ENCODE measurements at places on chromosomes 5 and 9.
A peak's percentile ranks its signal among the peaks of the same experiment; 100 is the strongest.

DNA sequence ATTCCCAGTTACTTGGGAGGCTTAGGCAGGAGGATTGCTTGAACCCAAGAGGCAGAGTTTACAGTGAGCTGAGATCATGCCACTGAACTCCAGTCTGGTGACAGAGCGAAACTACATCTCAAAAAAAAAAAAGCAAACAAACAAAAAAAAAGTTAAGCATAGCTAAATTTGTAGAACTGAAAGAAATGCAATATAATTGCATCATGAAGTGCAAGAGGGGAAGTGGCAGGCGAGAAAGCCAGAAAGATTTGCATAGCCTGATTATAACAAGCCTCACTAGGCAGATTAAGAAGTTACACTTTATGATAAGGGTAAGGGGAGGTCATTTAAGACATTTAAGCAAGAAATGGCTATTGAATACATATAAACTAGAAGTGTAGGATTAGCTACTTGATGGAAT, 187.1 kb downstream of the EDIL3 start:
- no peak for DNase-seq

DNA sequence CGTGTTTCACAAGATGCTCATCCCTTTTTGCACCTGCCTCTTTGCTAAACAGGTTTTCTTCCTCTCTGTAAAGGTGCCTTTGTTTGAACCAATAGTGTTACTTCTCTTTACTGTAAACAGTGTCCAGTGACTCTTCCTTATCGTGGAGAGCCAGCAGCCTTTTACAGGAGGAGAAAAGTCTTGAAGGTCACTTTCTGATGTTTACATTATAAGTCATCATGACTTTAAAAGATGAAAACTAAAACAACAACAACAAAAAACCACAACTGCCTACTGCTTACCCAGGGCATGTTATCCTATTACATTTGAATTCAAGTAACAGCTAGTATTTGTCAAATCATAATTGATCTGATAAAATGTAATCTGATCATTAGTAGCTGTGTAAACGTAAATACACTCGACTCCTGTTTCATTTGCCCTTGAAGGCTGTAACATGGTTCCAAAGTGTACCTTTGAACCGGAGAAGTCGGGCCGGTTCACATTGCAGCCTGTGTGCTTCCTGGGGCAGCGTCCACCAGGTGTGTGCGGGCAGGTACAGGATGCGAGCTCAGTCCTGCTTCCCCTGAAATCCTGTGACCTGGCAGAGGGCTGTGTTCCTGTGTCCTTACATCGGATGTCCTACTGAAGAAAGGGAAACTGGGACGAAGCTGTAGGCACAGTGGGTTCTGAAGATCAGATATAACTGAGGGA, 118.1 kb downstream of the C9orf152 start:
- DNase-seq, result no peak

DNA sequence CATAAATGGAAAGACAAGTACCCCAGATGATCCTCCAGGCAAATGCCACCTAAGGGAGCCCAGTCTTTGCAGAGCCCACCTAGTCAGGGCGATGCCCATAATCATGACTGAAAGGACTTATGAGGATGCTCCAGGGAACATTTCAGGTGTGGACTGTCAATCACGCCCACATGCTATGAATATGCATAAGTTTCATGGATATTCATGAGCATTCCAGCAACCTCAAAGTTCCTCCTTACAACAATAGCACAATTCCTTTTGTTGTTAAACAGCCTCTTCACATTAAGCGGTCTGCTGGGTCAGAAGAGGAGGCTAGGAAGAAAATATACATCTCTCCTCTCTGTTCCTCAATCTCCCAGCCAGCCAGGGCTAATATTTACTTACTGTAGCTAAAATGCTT, 161.6 kb downstream of the C5orf15 start:
- DNase-seq, result no peak

DNA sequence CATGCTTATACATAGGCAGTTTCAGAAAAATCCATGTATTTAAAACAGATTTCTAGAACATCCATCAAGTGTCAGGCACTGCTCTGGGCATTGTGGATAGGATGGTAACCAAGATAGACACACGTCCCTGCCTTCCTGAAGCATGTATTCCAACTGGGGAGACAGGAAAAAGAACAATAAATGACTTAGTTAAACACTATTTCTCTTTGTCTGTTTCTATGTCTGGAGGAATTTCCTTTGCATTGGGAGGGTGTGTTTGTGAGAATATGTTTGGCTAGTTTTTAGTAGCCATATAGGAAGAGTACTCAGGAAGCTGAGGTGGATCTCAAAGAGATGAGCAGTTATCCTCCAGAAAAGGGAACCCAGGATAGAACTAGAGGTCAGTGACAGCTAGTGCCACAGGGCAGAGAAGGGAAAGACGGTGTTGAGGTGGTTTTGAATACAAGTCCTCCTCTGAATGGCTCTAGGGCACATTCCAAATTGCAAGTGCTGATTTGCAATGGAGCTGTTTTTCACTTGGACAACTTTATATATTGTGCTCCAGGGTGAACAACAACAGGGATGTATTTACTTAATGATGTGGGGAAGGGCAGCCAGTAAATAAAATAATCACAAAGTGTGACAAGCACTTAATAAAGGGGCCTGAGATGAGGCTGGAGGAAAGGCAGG, 144.7 kb upstream of the SHB start:
- no peak for DNase-seq

GRCh38 chr9:114898741-114899140, 31.6 kb downstream of the TNFSF8 start:
- DNase-seq, result peak; percentile 79

DNA sequence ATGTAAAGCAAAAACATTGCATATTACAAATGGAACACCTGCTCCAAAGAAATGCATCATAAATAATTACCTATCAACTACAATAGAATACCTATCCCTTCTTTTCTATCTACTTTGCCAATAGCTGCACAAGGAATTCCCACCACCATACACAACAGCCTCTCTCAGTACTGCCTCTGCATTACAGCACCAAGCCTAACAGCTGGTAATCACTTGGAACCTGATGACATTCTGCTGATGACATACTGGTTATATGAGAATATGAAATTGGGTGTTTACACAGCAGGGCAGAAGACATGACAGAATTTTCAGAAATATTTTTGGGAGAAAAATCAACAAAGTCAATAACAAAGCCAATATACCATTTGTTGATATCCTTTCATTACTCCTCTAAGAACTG, 43.2 kb downstream of the PSMB7 start:
- DNase-seq, result no peak

DNA sequence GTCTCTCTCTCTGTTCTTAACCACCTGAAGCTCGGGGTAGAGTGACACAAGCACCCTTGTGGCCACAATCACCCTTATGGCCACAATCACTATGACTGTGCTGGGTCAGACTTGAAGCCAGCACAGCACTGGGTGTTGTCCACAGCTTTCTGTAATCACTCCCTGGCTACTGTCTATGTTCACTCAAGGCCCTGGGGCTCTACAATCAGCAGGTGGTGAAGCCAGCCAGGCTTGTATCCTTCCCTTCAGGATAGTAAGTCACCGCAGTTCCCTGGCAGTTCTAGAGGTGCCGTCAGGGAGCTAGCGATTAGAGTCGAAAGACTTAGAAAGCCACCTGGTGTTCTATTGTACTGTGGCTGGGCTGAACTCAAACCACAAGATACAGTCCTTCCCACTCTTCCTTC, 44.2 kb downstream of the GDA start:
- DNase-seq, result no peak

DNA sequence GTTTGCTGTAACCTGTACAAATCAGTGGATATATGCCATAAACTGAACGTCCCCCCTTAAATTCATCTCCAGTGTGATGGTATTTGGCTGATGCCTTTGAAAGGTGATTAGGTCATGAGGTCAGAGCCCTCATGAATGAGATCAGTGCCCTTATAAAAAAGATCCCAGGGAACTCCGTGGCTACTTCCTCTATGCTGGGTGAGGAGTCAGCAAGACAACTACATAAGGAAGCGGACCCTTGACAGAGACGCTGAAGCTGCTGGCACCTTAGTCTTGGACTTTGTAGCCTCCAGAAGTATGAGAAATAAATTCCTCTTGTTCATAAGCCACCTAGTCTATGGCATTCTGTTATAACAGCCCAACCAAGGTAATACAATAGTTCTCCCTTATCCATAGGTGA, 215.1 kb upstream of the ZNF608 start:
- no peak for DNase-seq

DNA sequence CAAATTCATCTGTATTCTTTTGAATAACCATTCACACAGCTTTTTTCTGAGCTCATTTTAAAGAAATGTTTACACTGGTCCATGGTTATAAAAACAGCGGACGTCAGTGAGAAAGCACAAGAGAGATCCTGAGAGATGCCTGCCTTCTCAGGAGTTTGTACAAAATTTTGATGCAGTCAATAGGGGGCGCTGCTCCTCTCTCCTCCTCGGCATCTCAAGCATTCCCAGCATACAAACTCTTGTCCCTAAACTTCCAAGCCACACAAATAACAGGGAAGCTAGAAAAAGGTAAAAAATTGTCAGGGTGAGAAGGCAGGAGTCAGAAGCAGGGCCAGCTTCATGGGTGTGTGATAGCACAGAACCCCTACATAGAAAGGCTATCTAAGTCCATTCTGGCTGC, 11.2 kb upstream of the CCDC152 start:
- DNase-seq, result no peak

DNA sequence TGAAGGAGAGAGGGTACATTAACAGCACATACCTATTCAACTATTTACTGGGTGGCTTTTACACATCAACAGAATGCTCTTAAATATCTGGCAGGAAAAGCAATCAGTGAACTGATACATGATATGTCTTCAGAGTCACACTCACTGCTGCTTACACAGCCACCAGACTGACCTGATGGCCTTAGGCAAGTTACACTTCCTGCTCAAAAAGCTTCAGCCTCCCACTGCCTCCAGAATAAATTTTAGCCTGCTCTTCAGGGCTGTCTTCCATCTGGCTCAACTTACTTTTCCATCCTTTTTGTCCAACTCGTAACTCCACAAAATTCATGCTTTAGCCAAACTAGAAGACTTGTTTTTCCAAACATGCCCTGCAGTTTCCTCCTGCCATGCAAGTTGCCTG, 10.7 kb downstream of the LOX start:
- peak; percentile 70 for DNase-seq

DNA sequence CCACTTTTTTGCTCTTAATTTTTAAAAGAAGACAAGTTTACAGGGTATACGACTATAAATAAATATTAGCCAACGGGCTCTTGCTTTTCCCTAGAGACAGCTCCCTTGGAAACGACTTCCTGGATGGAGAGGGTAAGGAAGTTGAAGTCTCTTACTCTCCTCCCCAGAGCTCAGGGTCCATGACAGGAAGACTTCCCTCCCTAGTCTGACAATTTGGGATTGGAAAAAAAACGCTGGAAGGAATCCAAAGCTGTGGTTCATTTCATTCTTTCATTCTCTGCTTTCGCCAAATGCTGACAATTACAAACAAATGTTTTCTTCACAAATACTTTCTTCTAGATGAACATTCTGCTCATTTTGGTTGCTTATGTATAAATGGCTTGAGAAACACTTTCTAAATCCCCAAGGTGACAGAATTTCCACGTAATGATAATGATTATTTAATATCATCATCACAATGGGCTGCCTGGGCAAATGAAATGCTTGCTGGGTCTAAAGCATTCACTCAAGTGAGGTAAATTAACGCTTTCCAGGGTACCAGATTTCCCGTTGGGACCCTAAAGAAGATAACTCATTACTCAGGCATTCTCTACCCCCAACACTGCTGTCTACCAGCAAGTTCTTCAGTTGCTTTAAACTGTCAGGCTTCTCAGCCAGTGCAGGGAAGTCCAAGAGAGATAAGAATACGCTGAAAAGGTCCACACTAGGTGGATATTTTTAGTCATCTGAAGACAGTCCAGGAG, 139.8 kb upstream of the SLC30A5 start:
- DNase-seq, result peak; percentile 35

- DNase-seq, result no peak
Observed at GRCh38 chr9:91943478-91944470, 6.3 kb downstream of the ROR2 start.

DNA sequence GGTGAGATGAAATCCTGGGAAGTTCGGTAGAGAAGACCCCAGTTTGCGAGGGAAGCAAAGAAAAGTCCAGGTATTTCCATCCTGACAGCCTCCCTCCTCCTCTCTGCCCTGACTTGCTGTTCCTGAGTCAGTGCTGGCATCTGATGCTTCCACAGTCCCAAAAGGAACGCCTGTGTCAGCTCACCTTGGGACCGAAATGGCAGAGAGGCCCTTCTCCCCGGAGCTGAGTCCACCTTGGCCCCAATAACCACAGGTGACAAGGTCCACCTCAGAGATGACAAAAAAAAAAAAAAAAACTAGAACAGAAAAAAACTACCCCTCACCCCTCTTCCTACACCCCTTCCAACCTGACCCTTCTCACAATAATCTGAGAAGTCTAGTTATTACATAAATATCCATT, 31.6 kb downstream of the SLC6A7 start:
- no peak for DNase-seq

DNA sequence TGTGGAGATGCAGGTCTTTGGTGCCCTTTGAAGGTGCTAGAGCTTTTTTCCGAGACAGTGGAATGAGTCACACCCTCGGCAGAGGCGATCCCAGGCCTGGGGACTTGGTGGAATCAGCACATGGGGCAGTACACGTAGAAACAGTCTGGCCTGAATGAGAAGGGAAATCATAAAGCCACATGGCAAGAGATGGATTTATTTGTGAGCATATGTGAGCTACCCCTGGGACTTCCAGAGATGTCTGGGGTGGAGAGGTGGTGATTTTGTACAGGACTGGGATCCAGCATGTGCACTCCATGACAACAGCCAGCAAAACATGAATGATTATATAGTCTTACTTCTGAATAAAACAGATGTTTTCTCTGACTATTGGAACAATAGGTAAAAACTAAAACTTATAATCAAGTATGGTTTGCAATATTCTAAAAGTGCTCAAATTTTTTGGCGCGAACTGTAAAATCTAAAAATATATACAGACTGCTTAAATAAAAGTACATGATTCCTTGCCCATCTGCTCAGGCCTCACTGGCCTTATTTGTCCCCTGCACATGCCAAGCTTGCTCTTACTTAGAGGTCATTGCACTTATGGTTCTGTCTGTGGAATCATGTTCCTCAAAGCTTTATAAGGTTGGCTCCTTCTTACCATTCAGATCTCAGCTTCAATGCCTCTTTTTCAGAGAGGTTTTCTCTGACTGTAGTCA, 54.7 kb upstream of the SMARCA2 start:
- DNase-seq, result peak; percentile 2

DNA sequence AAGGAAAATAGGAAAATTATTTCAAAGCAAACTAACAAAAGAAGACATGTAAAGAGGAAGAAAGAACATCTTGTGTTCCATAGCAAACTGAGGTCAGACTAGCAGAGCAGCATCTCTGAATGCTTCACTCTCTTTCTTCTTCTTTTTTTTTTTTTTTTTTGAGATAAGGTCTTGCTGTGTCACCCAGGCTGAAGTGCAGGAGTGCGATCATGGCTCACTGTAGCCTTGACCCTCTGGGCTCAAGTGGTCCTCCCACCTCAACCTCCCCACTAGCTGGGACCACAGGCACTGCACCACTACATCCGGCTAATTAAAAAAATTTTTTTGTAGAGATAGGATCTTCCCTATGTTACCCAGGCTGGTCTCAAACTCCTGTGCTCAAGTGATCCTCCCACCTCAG, 36.6 kb downstream of the MELK start:
- DNase-seq, result no peak

GRCh38 chr5:150263801-150264621, 25.6 kb downstream of the CAMK2A start:
- peak; percentile 97 for DNase-seq
